ENCODE measurements at places on chromosomes 2 and 18.

DNA sequence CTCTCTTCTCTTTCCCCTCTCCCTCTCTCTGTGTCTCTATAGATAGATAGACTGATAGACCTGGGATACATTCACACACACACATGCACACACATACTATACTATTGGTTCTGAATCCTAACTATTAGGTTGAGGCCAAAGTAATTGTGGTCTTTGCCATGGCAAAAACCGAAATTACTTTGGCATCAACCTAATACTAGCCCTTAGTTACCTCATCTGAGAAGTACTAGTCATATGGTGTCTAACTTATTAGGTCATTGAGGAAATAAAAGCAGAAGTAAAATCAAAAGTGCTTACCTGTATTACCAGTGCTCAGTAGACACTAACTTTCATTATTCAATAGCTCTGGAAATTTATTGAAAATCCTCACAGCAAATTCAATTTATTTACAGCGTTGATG is 451.5 kb downstream of the EPHA4 start:
- no peak for DNase-seq

GRCh38 chr2:239724194-239724849 is 300.8 kb downstream of the NDUFA10 start:
- no peak for DNase-seq

DNA sequence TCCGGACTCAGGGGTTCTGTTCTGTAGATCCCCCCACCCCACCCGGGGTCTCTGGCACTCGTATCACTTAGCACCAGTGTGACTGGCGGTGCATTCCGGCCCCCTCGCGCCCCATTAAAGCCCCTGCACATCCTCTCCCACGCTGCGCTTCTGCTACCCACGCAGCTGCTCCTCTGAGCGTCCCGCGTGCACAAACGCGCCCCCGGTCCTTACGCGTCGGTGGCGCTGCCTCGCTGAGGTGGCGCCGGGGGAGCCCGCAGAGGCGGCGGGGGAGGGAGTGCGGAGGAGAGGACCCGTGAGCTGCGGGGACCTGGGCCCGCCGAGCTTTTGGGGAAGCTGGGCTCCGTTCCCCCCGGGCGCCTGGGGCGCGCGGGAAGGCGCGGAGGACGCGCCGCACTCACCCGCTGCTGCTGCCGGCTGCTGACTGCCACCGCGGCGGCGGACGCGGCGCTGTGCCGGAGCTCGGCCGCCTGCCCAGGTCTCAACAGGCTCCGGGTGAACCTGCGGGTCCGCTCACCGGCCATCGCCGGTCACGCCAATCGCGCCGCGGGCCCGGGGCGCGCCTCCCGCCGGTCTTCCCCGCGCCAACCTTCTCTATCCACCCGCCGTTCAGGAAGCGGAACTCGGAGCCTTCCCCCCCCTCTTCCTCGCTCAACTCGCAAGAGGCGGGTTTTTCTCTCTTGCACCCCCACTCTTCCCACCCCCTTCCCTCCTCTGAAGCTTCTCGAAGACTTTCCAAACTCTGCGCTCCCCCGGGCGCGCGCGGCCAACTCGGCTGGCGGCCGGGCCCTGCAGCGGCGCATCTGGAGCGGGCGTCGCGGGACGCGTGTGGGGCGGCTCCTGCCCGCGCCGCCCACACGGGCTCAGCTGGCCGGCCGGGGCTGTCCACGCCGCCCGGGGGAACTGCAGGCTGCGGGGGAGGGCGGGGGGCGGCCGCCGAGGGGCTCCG is at the start of gene DOCK10:
DOCK10 (minus strand) TSS at position 618 of the 949 bp plus-strand sequence; CDS start at position 524, 94 bp downstream.
- peak; percentile 85 for DNase-seq

GRCh38 chr2:240637116-240637900 is 12.0 kb downstream of the GPR35 start:
- no peak for DNase-seq

- DNase-seq = no peak
Observed at GRCh38 chr2:112162956-112163355, 24.8 kb downstream of the FBLN7 start.

- DNase-seq = no peak
Observed at GRCh38 chr2:150732491-150732890, 245.0 kb upstream of the RND3 start.

GRCh38 chr2:197158591-197159550 is 151.7 kb downstream of the ANKRD44 start:
- DNase-seq = no peak

GRCh38 chr2:222042666-222043065 is 256.1 kb downstream of the PAX3 start:
- no peak for DNase-seq
